ENCODE measurements at places on chromosomes 2 and 18.

DNA sequence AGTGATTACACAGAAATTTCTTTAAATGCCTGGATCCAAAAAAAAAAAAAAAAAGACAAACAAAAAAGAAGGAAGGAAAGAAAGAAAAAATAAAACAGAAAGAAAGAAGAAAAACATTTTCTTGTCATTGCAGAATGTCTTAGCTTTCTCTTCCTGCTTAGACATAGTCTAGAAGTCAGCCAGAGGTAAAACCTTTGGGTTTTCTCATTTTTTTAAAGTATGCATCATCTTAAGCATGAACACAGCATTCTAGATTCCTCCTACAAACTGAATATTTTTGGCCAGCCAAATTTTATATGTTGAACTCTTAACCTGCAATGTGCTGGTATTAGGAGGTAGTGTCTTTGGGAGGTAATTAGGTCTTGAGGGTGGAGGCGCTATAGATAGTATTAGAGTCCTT is 243.9 kb downstream of the TRIB2 start:
- no peak for DNase-seq

DNA sequence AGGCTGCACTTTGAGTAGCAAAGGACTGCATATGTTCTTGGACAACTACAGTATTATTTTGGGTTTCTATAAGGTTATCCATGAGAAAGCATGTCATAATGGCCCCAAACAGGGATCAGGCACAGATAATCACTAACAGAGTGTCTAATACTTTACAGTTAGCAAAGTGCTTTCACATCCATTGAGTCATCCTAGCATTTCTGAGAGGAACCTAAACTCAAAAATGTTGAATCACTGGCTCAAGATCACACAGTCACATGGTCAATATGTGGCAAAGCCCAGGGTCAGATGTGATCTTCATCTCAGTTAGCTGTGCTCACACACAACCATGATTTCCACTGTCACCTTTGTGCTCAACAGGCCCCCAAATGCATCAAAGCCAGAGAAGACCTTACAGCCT is 156.1 kb upstream of the VRK2 start:
- no peak for DNase-seq

GRCh38 chr2:75736276-75736675 is 25.6 kb upstream of the GCFC2 start:
- DNase-seq: no peak

GRCh38 chr18:36518839-36519238 is 221.3 kb downstream of the FHOD3 start:
- no peak for DNase-seq

GRCh38 chr2:200619279-200619678 is 33.5 kb downstream of the AOX1 start:
- DNase-seq: no peak

GRCh38 chr2:3745920-3746319 is 42.5 kb downstream of the DCDC2C start:
- no peak for DNase-seq

GRCh38 chr2:157056200-157056676 is 201.3 kb upstream of the GALNT5 start:
- no peak for DNase-seq

DNA sequence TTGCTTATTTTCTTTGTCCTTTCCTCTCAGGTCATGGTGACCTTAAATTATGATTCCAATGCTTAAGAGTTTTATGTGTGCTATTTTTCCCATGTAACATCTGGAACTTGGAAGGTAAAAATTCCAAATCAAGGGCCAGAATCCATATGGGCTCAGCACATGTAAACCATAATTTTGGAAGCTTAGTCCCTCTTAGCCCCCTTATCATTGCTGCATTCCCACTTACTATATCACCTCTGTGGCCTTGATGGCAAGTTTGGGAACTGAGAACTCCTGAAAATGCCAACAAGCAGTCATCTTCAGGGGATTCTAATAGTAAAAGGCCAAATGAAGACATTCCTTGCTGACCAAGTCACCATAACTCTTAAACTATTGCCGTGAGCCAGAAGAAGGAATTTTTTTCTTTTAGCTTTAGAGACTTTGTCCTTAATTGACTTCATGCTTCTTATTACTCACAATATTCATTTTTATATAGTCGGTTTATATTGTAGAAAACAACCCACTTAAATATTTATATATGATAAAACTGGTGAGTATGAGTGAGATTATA is 251.4 kb downstream of the SLC8A1 start:
- DNase-seq: no peak

DNA sequence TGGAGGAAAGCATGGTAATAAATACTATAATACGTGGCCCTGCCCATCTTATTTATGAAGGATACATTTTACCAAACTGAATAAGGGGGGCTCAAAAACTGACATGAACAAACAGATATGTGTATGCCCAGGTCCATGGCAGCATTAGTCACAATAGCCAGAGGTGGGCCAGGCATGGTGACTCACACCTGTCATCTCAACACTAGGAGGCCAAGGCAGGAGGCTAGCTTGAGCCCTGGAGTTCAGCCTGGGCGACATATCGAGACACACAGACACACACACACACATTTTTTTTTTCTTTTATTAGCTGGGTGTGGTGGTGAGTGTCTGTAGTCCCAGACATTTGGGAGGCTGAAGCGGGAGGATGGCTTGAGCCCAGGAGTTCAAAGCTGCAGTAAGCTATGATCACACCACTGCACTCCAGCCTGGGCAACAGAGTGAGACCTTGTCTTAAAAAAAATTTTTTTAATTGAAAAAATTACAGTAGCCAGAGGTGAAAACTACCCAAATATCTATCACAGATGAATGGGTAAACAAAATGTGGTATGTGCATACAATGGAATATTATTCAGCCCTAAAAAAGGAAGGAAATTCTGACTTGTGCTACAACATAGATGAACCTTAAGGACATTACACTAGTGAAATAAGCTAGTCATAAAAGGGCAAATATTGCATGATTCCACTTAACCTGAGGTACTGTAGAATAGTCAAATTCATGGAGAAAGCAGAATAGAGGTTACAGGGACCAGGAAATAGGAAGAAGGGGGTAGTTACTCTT is 8.0 kb downstream of the ATP8B1 start:
- no peak for DNase-seq

DNA sequence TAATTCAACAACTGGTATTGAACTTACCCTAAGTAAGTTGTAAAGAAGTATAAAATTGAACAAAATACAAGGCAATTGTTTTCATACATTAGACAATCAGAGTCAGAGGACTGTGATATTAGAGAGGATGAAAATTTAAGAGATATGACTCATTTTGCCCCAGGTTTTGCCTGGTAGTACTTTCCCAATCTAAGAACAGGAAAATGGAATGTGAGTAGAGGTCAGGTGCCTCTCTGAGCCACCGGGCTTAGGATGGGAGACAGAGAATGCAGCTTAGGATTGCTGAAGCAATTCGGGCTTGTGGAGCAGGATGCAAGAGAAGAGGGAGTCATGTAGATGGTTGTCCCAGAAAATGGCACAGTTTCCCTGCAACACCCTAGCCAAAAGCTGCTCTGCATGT is 219.7 kb upstream of the CHST9 start:
- DNase-seq: no peak

- no peak for DNase-seq
Measured at GRCh38 chr2:78061301-78061700, 539.1 kb upstream of the LRRTM4 start.

DNA sequence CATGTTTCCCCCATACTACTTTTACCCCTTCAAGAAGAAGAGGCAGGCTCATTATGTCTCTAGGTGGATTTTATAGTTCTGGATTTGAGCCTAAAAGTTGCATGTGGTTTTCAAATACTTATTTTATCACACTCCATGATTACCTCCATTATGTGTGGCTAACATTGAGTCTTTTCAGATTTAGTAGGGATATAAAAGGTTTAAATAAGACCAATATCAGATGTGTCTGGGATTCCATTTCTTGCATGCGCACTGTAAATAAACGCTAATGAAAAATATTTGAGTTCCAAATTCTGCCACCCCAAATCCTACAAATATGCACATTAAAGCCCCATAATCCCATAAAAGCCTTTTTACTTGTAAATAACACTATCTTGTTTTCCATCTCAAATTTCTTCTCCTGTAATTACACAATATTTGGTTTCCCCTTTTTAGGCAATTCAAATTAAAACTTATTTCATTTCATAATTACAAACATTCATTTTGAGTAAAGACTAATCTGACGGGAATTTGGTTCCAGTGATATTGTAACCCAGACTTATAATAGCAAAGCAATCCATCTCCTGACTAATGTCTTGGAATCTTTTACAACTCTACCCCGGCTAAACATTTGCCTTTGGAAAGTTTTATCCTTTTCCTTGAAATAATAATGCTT is 600.0 kb downstream of the SLC4A3 start:
- DNase-seq: no peak
